ENCODE measurements at places on chromosomes 2 and 18.

- DNase-seq: no peak
Measured at GRCh38 chr2:231189571-231190495, 8.6 kb upstream of the ARMC9 start.

DNA sequence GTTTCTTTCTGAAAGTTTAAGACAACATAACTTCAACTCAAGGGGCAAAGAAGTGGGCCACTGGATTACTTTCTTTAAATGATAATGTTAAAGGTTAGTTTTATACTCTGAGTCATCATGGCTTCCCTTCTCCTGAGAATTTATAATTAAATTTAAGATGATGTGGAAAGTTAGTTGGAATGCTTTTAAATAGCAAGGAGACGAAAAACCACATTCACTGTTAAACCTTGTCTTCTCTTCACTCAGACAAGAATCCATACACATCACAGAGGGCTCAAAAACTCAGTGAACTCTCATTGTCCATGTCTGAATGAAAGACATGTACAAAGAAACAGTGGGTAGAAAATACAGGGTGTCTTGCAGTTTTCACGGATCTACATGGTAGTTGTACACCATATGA is 65.6 kb downstream of the COL5A2 start:
- DNase-seq: no peak

DNA sequence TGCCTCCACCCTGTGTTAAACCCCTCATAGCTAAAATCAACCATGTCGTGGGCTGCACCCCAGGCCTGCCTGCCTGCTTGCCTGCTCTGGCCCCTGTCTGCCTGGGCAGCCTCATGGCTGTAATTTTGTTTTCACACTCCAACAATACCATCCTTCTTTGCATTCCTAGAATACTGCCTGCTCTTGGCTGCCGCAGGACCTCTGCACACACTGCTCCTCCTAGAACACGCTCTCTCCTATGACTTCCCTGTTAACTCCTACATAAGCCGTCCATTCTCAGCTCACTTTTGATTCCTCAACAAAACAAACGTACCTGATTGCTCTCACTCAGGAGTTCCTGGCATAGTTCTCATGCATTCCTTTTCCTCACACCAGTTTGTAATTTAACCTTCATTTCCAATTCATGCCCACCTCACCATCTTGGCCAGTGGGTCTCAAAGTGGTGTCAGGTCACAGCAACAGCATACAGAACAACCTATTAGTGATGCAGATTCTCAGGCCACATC is 2.5 kb downstream of the UXS1 start:
- DNase-seq: no peak

DNA sequence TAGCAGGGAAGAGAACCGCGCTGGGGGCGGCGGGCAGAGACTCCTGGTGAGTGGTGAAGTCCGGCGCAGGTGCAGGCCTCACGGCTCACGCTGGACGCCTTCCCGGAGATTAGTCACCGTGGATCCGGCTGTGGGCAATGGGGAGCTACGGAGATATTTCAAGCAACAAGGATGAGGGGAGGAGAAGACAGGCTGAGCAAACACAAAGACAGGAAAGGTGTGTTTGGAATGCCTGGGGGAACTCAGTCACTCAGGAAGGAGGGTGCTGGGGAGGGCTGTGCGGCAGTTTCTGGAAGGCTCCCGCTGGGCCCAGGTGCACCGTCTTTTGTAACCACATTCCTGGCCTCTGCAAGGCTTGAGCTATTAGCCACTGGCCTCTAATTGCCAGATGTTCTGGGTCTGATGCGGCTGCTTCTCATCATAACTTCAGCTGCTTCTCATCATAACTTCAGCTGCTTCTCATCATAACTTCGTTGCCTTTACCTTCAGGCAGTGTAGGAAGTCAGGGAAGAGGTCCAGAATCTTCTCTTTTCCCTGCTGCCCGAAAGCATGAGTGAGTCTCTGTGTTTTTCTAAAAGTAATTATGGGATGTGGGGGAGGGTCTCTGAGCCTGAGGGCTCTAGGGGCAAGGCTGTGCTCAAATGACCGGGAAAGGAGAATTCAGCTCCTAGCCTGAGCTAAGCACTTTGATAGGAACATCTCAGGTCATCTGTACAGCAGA is 118.9 kb downstream of the PXDN start:
- DNase-seq: no peak

GRCh38 chr2:207936380-207936779 is 88.9 kb downstream of the PLEKHM3 start:
- DNase-seq: no peak

DNA sequence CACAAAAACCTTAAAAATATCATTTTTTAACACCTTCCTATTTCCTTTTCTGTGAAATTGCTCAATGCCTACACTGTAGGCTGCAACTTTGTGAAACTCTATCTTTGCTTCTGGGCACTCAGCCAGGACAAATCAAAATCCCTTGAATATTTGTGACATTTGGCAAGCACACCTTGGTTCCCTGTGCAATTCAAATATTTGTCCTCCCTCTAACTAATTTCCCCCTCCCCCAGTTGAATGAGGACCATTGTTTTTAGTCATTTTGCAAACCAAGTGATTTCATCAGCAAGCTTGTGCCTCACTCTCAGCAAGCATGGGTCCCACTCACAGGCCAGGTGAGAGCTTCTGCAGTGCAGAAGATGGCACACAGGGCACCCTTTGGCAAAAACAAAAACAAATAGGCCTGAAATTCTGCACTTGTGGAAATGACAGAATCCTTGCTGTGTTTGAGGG is 541.5 kb downstream of the CNTNAP5 start:
- DNase-seq: no peak

- no peak for DNase-seq
Measured at GRCh38 chr2:1593371-1594122, 150.8 kb downstream of the PXDN start.

- no peak for DNase-seq
Measured at GRCh38 chr2:144912206-144912605, 392.3 kb upstream of the ZEB2 start.

GRCh38 chr2:44167311-44167907 is 1.3 kb upstream of the PPM1B start:
- no peak for DNase-seq

DNA sequence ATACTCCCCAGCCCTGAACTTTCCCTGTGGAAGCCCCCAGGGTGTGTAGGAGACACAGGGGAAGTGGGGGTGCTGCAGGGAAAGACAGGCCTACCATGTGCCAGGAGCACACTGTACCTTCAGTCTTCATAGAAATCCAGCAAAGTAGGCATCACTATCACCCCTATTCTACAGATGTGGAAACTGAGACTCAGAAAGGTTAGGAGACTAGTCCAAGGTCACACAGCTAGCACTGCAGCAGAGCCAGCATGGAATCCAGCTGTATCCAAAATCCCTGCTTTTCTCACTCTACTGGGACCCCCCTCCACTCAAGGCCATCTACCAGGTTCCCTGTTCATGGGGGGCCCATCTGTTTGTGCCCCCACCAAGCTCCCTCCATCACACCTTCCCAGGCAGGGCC is 6.8 kb downstream of the DNPEP start:
- no peak for DNase-seq

DNA sequence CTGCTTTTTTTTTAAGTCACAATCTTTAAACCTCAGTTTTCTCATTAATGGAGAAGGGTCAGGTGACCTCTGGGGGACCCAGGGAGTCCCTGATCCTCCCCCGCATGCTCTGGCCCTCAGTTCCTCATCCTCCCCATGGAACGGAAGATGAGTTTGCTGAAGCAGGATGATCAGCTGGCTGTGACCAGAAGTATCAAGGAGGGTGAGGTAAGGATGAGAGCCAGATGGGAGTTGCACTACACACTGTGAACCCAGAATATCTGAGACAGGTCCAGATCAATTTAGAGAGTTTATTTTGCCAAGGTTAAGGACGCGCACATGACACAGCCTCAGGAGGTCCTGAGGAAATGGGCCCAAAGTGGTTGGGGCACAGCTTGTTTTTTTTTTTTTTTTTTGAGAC is 3.8 kb downstream of the CATIP start:
- DNase-seq: no peak

- DNase-seq: no peak
Measured at GRCh38 chr2:109662889-109663288, 48.7 kb downstream of the SOWAHC start.

DNA sequence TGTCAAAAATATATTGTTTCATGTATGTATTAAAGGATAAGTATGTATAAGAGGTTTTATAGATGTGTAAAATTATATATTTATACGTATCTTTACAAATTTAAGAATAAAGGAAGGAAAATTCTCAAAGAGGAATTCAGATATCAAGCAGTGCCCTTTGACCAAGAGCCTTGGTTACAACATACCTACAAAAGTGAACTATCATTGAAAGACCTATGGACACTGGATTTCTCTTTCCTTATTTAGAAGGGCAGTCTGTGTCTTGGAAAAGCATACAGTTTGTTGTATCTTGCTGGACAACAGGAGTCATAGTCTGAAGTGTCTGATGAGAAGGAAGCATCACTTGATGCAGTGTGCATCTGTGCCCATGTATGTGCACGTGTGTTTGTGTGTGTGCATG is 21.8 kb upstream of the USP40 start:
- no peak for DNase-seq

DNA sequence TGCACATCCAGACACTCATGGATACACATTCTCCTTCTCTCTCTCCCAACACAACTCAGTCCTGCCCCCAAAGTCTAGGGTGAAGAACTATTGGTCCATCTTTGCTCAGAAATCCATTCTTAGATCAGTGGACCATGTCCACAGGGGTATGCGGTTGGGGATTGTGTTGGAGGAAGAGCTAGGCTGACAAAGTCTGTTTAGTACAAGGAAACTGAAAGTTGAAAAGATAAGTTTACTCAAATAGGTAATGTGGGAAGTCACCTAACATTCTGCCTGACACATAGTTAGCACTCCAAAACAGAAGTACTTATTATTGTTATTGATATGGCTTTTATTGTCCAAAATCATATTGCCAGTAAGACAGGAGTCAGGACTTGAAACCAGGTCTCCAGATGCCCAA is 55.9 kb downstream of the ALK start:
- DNase-seq: no peak

Data from stimulated activated CD8-positive, alpha-beta memory T cell treated with anti-CD3 and anti-CD28 coated beads, Interleukin-7, amount 100 ng/mL, for 1 hour (primary cell).